ENCODE measurements at places on chromosomes 13 and 19.
A peak's percentile ranks its signal among the peaks of the same experiment; 100 is the strongest.

DNA sequence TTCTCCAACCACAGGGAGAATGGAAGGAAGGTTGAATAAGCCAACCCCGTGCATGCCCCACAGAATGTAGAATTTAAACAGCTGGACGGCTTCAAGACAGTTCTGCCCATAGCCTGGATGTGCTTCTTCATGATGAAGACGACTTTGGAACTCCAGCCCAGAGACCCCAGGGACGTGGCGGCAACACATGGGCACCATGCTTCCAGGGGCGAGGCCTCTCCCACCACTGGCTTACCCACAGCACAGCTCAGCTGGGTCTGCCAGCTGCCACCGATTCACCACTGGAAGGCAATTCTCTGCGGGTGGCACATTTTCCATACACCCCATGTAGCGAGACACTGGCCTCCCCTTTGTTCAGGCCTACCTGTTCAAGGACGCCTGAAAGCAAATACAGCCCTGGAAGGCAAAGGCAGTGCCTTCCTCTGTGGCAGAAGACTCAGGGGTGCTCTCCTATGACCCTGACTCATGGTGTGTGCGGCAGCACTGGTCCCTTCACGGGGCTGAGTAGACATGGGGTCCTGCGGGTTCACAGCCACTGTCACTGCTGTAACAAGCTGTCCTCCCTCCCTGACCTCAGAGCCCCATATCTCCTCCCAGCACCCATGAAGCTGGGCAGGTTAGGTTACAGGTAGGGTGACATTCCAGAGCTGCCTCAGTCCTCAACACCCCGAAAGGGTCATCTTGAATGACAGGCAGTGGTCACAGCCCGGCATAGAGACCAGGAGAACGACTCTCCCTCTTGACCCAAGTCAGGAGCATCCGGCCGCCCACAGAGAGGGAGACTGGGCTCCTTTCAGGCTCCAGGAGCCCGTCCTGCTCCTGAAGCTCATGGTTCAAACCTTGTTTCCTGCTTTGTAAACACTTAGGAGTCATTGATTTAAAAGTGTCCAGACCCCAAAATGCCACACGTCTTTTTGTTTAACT lies 72.7 kb downstream of the SPACA7 start:
- no peak for DNase-seq

- DNase-seq: no peak
These were observed 108.1 kb upstream of the UBL3 start for GRCh38 chr13:29958476-29958875.

DNA sequence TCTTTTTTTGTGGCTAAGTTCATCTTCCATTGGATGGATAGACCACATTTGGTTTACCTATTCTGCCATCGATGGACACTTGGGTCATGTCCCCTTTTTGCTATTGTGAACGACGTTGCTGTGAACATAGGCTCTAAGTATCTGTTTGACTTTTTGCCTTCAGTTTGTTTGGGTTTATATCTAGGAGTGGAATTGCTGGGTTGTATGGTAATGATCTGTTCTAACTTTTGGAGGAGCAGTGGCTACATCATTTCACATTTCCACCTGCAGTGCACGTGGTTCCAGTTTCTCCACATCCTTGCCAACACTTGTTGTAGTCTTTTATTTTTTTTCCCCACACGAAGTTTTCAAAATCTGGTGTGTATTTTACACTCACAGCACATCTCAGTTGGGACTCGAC lies 21.7 kb downstream of the BICRA start:
- DNase-seq: no peak

GRCh38 chr19:310781-311496 lies 19.7 kb upstream of the PLPP2 start:
- DNase-seq: no peak

GRCh38 chr13:36668316-36668715 lies 5.5 kb upstream of the SERTM1 start:
- DNase-seq: no peak

- DNase-seq: no peak
These were observed 164.6 kb downstream of the NDFIP2 start for GRCh38 chr13:79645569-79645968.

DNA sequence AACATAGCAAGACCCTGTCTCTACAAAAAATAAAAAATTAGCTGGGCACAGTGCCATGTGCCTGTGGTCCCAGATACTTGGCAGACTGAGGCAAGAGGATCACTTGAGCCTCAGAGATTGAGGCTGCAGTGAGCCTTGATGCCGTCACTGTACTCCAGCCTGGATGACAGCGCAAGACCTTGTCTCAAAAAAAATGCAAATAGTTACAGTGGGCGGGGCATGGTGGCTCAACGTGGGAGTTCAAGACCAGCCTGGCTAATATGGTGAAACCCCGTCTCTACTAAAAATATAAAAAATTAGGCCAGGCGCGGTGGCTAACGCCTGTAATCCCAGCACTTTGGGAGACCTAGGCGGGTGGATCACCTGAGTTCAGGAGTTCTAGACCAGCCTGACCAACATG lies 8.5 kb downstream of the PGLS start:
- DNase-seq: no peak

DNA sequence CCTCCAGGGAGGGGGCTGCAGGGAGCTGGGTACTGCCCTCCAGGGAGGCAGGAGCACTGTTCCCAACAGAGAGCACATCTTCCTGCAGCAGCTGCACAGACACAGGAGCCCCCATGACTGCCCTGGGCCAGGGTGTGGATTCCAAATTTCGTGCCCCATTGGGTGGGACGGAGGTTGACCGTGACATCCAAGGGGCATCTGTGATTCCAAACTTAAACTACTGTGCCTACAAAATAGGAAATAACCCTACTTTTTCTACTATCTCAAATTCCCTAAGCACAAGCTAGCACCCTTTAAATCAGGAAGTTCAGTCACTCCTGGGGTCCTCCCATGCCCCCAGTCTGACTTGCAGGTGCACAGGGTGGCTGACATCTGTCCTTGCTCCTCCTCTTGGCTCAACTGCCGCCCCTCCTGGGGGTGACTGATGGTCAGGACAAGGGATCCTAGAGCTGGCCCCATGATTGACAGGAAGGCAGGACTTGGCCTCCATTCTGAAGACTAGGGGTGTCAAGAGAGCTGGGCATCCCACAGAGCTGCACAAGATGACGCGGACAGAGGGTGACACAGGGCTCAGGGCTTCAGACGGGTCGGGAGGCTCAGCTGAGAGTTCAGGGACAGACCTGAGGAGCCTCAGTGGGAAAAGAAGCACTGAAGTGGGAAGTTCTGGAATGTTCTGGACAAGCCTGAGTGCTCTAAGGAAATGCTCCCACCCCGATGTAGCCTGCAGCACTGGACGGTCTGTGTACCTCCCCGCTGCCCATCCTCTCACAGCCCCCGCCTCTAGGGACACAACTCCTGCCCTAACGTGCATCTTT lies 7.8 kb upstream of the CEACAM5 start:
- no peak for DNase-seq

- DNase-seq: no peak
These were observed 418.1 kb downstream of the TSHZ3 start for GRCh38 chr19:30930941-30931706.

- no peak for DNase-seq
These were observed 31.3 kb downstream of the TINCR start for GRCh38 chr19:5536337-5536894.

DNA sequence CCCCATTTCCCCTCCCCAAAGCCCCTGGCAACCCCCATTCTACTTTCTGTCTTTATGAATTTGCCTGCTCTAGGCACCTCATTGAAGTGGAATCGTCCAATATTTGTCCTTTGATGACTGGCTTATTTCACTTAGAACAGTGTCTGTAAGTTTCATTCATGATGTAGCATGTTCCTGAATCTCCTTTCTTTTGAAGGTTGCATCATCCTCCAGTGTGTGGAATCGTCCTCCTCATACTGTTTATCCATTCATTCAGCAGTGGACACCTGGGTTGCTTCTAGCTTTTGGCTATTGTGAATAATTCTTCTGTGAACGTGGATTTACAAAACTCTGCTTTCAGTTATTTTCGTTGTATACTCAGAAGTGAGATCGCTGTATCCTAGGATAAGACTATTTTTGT lies 161.2 kb upstream of the RNF113B start:
- no peak for DNase-seq

DNA sequence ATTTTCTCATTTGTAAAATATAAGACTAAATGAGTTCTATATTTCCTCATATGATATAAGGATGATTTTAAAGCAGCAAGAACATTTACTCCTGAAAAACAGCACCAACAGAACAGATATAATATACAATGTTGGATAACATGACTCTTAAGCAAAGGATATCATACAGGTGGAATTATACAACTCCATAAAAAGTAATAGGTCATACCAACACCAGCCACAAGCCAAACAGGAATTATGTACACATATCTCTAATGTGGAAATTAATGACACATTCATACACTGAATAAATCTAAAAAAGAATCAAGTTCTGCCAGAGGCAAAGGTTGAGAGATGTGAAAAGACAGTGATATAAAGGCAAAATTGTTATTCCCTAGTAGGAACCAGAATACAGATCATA lies 25.9 kb downstream of the INTS6 start:
- no peak for DNase-seq

- no peak for DNase-seq
These were observed 11.5 kb downstream of the C13orf46 start for GRCh38 chr13:113962386-113962785.

GRCh38 chr13:113917594-113918371 lies 53.9 kb upstream of the GAS6 start:
- DNase-seq: no peak

GRCh38 chr19:43721469-43722048 lies 5.7 kb downstream of the IRGC start:
- no peak for DNase-seq

DNA sequence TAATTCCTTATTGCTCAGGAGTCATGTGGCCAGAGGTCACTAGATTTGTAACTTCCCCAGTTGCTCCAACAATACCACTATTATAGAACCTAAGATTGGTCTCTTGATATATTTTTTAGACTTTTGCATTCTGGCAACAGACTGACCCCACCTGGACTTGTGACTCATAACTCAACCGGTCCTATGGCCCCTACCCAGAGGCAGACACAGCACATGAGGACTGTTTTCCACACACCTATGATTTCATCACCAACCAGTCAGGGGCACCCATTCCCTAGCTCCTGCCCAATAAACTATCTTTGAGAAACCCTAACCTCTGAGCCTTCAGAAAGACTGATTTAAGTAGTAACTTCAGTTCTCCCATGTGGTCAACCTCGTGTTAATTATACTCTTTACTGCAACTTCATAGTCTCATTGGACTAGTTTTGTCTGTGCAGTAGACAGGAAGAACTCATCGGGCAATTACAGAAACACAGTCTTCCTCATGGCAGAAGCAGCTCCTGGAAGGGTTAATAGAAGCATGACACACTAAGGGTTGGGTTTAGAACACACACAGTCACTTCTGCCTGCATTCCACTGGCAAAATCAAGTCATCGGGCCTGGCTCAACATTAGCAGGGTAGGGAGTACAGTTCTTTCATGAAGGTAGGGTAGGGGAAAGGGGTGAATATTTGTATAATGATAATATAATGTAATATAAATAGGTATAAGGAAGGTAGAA lies 251.8 kb downstream of the UQCRFS1 start:
- DNase-seq: no peak

- no peak for DNase-seq
These were observed 18.4 kb upstream of the ITM2B start for GRCh38 chr13:48214519-48215121.

GRCh38 chr19:19387108-19387507 lies 18.4 kb upstream of the GATAD2A start:
- DNase-seq: no peak

GRCh38 chr13:89361909-89362308 lies 1690.7 kb downstream of the SLITRK5 start:
- no peak for DNase-seq

- no peak for DNase-seq
These were observed 11.4 kb downstream of the EPHX3 start for GRCh38 chr19:15220833-15221232.

GRCh38 chr13:20126541-20127261 lies 34.2 kb downstream of the GJA3 start:
- no peak for DNase-seq

DNA sequence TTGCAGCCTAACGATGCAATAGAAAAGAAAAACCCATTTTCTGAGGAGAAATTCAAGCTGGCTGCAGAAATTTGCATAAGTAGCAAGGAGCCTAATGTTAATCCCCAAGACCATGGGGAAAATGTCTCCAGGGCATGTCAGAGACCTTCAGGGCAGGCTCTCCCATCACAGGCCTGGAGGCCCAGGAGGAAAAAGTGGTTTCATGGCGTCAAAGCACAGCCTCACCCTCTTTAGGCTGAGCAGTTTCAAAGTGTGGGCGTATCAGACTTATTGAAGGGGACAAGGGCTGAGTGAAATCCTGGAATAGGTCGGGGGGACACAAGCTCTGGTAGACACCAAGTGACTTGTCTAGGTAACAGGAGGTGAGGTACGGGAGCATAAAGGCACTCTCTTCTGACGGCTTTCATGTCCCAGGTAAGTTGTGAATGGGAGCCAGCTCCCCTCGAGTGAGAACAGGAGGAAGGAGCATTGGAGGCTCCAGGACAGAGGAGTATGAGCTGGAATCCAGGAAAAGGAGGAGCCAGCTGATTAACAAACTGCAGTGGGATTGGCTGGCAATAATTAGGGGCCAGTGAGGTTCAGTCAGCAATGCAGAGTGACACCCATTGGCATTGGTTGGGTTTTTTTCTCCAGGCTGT lies 35.8 kb downstream of the MRPL57 start:
- no peak for DNase-seq

DNA sequence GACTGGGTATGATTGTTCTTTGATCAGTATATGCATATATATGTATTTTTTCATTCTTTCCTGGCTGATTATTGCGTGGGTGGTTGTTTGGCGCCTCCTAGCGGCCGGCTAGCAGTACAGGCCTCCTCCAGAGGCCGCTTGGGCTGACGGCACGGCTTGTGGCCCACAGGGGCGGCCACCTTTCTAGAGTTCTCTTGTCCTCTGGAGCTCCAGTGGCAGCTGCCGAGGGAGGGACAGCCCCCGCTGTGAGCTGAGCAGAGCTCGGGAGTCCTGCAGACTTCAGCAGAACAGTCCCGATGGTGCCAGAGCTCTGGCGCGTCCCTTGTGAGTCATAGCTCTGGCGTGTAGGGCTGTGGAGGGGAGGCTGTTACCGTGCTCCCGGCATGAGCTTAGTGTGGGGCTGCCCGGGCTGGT lies 22.5 kb upstream of the ZNF429 start:
- no peak for DNase-seq

GRCh38 chr19:5166262-5166661 lies 174.3 kb downstream of the PTPRS start:
- DNase-seq: peak; percentile 14
